Upper lobe of right lung (tissue), 1 donor: ENCODE measurements at places on chromosomes 1 and 21.

DNA sequence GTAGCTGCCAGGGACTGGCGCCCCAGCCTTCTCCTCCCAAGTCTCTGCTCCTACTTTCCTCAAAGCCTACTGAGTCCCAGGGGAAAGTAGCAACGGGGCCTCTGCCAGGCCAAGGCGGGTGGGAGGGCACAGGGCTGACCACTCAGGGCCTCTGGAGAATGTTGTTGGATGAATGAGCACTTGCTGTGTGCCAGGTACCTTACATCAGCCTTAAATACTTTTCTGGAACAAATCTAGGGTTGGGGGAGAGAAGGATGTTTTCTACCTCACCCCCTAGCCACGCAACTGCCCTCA is 119.3 kb upstream of the ZBTB40 start:
- peak; percentile 51 for DNase-seq

DNA sequence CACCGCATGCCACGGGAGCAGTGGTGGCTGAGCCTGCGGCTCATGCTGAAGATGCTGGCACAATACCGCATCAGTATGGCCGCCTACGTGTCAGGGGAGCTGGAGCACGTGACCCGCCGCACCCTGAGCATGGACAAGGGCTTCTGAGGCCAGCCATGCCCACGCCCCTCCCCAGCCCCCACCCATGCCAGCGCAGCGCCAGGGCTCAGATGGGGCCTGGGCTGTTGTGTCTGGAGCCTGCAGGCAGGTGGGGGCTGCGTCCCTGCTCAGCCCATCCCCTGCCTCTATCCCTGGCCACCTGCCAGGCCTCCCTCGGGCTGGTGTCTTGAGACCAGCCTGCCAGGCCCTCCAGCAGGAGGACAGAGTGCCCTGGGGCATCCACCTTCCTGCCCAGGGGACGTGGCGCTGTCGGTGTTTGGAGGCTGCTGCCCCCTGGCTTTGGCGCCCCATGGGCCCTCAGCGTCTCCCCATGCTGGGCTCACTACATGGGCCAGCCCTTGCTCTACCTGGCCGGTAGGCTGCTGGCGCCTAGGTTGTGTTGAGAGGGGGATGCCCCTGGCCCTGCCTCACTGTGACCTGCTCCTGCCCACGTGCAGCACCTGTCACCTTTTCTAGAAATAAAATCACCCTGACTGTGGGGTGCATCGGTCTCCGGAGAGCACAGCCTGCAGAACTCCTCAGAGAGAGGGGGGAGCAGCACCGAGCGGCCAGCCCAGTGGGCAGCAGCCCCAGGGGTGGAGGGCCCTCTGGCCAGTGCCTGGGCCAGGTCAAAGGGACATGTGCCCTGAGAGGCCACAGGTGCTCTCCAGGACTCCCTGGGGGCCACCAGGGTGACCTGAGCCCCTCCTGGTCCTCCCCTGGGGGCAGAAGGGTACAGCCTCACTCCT is 12.2 kb downstream of the CFAP410 start:
- DNase-seq: no peak

- DNase-seq: no peak
Measured at GRCh38 chr1:192115000-192115399, 43.3 kb upstream of the RGS18 start.

DNA sequence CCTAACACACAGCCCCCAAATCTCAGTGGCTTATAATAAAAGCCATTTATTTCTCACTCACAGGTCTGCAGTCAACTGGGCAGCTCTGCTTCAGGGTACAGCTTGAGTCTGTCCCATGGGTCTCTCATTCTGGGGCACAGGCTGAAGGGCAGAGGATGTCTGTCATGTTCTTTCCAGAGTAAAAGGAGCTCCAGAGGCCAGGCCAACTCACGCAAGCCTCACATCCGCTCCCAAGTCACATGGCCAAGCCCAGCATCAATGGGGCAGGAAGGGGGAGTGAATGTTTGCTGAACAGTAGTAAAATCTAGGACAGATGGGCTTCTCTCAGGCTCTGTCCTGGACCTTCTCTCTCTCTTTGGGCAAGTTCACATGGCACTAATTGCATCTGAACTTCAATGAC is 7.1 kb upstream of the SSBP3 start:
- no peak for DNase-seq

DNA sequence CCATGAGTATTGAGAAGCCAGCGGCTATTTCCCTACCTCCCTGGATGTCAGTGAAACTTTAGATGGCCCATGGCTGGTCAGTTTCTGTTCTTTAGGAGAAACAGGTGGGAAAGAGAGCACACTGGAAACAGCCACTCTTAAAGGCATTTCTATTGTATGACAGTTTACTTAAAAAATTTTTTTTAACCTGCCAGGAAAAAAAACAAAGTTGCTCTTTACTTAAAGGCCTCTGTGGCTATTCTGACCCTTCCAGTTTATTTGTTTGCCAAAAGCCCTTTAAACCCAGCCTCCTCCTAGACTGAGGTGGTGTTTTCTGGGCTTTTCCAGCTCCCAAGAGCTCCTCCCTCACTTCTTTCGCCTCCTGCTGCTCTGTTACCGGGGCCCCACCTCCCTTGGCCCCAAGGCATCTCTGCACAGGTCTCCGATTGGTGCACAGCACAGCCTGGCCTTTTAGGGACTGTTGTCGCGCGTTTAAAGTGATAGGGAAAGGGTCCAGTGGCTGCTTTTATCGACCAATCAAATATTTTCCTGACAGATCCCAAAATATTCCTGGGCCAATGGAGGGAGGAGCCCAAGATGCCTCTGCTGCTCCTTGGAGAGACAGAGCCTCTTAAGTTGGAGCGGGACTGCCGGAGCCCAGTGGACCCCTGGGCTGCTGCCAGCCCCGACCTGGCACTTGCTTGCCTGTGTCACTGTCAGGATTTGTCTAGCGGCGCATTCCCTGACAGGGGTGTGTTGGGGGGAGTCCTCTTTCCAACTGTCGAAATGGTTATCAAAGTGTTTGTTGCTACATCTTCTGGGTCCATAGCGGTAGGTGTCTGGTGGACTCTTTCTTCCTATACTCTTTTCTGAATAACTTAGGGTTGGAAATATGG is at the start of gene SH3BGR:
TSS of gene SH3BGR (plus strand) at position 639 of the 875 bp plus-strand sequence. CDS start at position 766, 127 bp downstream.
- peak; percentile 73 for DNase-seq

DNA sequence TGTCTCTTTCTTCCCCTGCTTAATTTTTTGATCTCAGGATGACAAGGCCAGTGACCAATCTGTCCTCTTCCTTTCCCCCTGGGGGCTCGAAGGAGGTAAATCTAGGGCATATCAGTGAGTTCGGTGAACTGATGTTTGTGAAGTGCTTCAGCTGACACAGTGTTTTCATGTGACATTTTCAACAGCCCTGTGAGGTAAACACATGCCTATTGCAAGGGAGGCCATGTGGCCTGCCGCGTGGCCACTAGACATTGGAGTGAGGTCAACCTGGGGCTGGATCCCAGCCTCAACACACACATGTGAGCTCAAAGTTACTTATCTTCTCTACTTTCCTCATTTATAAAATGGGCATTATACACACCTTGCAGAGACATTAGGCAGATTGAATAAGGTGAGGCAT is 126.3 kb downstream of the PLPP3 start:
- peak; percentile 80 for DNase-seq

DNA sequence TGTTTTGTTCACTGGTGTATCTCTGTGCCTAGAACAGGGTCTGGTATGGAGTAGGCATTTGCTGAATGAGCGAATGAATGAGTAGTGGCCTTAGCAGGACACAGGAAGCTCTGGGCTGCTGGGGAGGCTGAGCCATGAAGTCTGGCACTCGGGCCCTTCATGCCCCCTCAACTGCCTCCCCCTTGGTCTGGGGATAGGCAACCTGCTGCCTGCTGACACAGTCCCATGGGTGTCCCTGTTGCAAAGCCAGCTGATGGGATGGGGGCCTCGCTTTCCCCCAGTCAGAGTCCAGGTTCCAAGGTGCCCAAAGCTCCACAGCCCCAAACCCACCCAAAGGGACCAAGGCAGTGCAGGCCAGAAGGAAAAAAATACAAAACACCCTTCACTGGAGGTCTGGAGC is 107.0 kb upstream of the CASZ1 start:
- no peak for DNase-seq

GRCh38 chr1:202710070-202711045 is at the start of gene SYT2:
Gene SYT2, minus strand, starts transcription at chr1:202710454. Its CDS starts 104,682 bp downstream, at chr1:202605772.
- no peak for DNase-seq

GRCh38 chr1:168792592-168793125 is 63.7 kb upstream of the DPT start:
- no peak for DNase-seq

GRCh38 chr1:51728611-51729155 is 111.8 kb downstream of the OSBPL9 start:
- DNase-seq: no peak

DNA sequence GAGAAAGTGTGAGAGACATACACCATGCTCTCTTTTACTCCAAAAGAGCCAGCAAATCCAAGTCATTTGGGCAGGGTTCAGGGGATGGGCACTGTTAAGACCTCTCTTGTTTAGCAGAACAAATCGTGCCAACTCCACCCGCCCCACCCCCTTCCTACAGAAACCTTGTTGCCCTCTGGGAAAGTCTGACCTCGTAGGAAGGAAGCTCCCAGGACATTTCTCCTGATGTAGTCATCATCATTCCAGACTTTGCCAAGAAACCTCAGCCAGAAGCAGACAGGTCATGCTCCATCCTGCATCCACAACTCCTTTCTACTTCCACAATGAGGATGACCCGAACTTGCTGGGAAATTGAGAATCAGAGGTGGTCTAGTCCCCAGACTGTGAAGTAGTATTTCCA is 57.7 kb downstream of the UBE2T start:
- DNase-seq: no peak

- DNase-seq: no peak
Measured at GRCh38 chr1:221759436-221759835, 17.5 kb upstream of the DUSP10 start.

GRCh38 chr1:67646145-67647035 is 38.6 kb upstream of the GADD45A start:
- no peak for DNase-seq

DNA sequence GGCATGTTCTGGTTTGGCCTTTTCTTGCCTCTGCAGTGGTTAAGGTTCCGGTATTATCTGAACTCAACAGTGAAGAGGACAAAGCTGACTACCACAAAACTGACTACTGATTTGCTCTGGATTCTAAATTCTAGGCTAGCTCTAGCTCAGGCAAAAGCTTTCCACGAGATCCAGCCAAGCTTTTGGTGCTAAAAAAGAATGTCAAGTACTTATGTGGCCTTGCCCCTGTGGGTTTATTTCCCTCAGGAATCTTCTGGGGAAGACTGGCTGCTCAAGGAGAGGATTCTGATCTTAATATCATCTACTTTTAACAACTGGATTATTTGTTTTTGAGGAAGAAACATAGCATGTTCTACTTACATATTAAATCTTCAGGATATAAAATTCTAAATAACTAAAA is 26.1 kb upstream of the MTMR11 start:
- DNase-seq: no peak

DNA sequence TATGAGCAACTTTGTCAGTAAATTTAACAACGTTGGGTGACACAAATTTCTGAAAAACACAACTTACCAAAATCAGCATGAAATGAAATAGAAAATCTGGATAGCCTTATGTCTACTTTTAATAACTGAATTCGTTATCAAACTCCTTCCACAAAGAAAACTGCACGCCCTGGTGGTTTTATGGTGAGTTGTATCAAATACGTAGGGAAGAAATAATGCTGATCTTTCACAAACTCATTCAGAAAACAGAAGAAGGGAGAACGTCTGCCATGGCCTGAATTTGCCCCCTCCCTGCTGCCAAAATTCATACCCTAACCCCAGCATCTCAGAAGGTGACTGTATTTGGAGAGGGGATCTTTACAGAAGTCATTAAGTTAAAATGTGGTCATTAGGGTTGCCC is 50.0 kb upstream of the COL18A1 start:
- DNase-seq: no peak

DNA sequence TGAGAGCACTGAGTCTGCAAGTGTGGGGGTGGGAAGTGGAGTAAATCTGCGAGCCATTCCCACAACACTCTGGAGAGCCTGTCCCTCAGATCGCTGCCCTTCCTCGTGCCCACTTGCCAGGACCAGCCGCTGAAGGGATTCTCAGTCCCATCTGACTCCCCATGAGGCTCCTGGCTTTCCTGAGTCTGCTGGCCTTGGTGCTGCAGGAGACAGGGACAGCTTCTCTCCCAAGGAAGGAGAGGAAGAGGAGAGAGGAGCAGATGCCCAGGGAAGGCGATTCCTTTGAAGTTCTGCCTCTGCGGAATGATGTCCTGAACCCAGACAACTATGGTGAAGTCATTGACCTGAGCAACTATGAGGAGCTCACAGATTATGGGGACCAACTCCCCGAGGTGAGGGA is 1.9 kb downstream of the OPTC start:
- DNase-seq: no peak

DNA sequence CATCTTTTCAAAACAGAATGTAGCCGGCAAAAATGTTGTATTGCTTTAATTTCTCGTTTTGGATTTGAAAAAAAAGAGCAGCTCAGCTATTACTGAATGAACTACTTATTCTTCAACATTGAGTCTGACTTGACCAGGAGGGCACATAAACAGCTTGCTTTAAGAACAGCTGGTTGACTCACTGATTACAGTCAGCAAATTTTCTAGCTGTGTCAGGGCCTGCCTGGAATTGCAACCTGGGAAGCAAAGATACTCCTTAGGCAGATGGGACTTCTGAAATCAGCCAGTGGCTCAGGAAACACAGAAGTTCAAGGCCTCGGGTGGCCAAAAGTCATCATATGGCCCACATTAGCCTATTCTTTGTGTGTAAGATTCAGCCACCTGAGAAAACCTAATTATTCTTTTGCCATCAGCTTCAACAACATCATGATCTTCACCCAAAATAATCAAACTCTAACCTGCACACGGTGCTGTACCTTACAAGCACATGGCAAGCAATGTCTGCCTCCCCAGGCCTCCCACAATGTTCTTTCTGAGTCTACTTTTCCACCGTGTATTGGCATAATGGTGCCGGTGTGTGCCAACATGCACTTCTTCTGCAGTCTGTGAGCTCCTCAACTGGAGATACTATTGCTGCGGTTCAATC is 307.2 kb downstream of the HHIPL2 start:
- no peak for DNase-seq

DNA sequence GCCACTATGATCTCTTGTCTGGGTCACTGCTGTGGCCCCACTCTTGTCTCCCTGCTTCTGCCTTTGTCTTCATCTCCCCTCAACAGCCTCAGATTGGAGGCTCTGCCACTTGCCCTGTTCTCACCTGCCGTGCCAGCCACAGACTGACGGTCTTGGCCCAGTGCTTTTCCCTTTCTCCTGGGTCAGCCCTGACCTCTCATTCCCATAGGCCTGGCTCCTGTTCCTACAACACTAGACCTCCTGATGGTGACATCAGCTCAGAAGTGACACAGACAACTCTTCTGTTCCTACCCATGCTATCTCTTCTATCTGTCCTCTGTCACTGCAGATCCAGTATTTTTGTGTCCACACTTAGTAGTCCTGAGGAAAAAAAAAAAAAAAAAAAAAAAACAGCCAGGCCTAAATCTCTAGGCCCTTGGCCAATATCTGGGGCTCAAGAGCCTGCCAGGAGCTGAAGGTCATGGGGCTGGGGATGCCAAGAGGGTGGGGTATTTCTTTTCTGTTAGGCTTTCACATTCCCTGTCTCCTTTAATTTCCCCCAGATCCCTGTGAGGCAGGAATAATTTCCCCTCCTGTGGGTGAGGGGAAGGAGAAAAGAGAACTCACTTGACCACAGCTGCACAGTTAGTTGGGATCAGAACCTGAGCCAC is 42.0 kb upstream of the FOXO6 start:
- no peak for DNase-seq
